Umbilical cord (tissue), 2 donors: ENCODE measurements at places on chromosomes 12 and 14. TPM values are rescaled to one million over a fixed set of nuclear protein-coding genes. Genes with fewer than 3 reads are reported as not detected.

DNA sequence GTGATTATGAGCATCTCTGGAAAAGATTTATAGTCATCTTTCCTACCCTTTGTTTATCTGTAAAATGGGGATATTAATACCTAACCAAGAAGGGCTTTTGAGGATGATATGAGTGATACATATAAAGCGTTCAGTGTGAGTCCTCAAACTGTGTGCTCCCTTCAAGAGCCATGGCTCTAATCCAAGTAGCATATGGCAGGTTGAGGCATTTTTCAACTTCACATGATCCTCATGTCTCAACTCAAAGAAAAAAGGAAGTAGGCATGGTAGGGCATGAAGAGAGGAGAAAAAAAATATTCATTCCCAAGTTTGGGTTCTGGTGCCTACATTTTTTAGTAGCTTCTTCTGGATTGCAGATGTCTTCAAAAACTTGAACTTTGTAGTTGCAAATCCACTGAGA is 286.3 kb upstream of the ATP2B1 start:
- DNase-seq: no peak

GRCh38 chr14:69701291-69701690 is 65.7 kb upstream of the SRSF5 start:
- no peak for DNase-seq

DNA sequence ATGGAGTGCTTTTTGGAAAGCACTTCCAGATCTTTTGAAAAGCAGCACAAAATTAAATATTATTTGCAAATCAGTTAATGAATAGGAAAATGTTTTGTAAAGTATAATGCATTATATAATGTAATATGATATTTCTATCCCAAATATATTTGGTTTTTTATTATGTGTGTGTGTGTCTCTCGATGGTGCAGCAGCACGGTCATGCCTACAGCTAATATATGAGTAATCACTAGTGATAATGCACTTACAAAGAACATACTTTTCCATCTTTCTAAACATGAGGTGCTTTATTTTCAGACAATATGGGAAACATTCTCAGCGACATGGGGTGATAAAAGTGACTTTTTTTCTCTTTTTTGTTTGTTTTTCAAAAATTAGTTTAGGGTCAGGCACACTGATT is 1.3 kb upstream of the EEA1 start:
- DNase-seq: no peak

DNA sequence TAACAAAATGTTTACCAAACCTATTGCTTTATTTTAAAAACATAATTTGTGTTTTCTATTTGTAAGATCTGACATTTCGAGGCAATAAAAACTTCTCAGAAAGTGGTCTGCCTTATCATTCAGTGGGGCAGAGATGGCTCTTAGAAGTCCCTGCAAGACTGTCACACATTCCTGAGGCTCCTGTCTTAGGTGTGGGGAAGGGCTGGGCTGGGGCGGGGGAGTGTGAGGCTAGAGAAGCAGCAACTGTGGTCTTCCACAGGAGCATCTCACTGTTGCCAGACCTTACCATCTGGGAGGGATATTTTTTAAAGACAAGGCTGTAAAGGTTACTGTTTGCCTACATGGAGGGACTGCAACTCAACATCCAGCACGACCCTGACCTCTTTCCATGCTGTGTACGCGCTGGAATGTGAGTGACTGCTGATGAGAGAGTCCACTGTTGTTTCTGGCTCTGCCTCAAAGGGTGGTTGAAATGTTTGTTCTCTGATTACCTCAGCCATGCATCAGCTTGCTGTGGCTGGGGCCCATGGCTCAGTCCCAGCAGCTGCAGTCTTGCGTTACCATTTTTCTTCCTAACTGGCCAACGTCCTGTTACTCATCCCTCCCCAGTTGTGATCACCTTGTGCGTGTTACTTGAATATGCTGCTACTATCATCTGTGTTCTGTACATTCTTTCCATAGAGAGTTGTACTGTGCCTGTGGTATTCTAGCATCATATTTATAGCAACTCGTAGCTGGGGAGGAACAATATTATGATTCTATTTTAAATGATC is 12.4 kb downstream of the ERG28 start:
- peak; percentile 62 for DNase-seq

DNA sequence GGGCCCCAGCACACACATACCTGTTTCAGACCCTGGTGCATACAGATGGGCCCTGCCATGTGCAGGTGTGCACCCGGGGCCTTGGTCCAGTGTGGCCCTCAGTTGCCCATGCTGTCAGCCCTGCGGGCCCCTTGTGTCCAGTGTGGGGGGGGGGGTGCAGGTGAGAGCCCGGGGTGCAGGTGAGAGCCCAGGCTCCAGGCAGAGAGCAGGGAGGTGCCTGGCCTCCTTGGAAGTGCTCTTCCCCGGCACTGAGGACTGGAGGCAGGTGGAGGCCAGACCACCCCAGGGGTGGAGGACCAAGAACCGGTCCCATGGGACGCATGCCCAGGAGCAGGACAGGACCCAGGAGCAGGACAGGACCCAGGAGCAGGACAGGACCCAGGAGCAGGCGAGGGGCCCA is 40.9 kb downstream of the FBRSL1 start:
- DNase-seq: no peak

MAP1LC3B2 gene
- 7.7 TPM for total RNA-seq
